ENCODE measurements at places on chromosomes 5 and 9.
A peak's percentile ranks its signal among the peaks of the same experiment; 100 is the strongest.

GRCh38 chr9:133532937-133533668 is 1.4 kb upstream of the ADAMTSL2 start:
- peak; percentile 72 for DNase-seq

GRCh38 chr9:89640361-89640760 is 35.5 kb downstream of the GADD45G start:
- no peak for DNase-seq

GRCh38 chr5:151146061-151146460 is 11.5 kb downstream of the ANXA6 start:
- no peak for DNase-seq

DNA sequence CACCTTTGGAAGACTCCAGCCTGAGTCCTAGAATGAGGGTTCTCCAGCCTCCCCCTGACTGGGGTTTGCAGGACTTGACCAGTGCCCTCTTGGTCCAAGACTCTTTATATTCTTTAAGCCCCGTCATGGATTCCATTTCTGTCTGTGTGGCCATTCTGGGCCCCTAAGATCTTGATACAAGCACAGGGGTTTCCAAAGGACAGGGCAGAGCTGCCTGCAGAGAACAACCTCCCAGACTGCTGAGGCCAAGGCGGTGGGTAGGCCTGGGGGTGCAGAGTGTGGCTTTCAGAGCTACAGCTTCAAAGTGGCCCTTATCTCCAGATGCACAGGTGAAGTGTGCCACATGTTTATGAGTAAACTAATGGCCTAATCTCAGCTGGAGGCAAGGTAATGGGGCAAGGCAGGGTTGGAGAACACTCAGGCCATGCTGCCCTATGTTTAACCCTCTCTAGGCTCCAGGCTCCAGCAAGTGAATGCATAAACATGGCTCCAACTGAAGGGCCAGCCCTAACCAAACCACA is 32.1 kb downstream of the FOXI1 start:
- no peak for DNase-seq

DNA sequence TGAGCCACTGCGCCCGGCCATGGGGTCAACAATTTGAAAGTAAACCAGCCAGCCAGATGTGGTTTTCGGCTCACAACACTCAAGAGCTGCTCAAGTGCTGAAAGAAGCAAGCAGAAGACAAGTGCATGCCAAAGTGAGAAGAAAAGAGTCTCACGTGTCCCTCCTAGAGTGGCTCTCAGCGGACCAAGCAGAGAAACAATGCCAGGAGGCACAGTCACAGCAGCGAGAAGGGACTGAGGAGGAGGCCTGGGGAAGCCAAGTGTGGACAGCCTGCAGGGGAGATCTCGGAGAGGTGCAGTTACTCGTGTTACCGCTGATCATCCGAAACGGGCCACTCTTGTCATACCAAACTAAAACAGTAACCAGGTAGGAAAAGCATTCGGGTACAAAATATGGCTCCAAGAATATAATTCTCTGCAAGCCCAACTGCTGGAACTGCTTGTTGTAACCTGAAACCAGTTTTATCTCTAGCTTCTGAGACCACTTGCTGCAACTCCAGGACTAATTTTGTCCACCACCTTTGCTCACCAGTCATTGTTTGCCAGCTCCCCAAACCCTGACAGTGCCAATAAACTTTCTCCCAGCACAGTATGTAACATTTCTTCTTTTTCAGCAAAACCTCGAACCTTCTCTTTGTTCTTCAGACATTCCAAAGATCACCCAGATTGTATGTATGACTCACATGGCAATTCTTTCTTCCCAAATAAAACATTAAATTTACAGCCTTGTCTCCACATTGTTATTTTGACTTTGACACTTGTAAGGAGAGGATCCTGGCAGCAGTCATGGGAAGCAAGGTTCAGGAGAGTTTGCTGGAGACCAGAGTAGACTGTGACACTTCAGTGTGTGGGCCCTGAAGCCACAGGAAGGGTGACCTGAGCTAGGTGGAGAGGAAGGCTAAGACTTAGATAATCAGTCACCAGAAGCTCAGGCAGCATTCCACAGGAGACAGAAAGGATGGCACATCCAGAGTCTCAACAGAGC is 6.3 kb downstream of the SLC35D2 start:
- no peak for DNase-seq

DNA sequence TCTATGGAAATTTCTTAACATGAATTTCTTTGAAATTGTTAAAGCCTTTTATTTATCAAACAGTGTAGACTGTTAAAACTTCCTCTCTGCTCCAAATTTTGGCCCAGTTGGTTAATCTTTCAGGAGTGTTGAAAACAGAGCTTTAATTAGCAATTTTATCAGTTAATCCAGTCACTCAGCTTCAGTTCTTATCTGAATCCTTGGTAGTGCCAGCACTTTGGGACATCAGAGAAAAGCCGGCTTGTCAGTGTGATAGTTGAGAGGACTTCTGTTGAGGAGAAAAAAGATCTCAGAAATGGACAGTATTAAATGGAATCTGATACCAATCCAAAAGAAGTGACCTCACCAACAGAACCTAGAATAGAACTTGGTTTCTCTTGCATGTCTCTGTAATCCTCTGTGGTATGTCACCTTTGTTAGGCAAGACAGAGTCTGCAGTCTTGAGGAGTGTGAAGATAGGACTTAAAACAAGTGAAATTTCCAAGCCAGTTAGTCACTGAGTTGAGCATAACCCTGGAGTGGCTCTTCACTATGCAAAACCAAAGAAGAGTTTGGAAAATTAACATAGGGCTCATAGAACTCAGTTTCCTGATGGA is 251.8 kb downstream of the NNT start:
- no peak for DNase-seq

GRCh38 chr9:3830291-3830690 is 304.5 kb upstream of the RFX3 start:
- DNase-seq = no peak

- DNase-seq = peak; percentile 19
Observed at GRCh38 chr5:152542741-152543140, 137.7 kb upstream of the NMUR2 start.

- DNase-seq = no peak
Observed at GRCh38 chr9:16175461-16175860, 622.6 kb downstream of the CCDC171 start.

GRCh38 chr9:128528445-128529160 is 23.8 kb upstream of the SPTAN1 start:
- no peak for DNase-seq

DNA sequence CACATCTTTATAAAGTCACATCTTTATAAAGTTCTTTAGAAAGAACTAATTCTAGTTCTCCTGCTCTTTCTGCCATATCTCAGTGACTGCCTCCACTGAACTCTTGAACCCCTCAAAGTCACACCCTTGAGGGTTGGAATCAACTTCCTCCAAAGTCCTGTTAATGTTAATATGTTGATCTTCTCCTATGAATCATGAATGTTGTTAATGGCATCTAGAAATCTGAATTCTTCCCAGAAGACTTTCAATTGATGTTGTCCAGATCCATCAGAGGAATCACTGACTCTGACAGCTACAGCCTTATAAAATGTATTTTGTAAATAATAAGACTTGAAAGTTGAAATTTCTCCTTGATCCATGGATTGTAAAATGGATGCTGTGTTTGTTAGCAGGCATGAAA is 213.4 kb downstream of the COX7C start:
- DNase-seq = no peak

GRCh38 chr9:89815903-89816573 is 211.2 kb downstream of the GADD45G start:
- no peak for DNase-seq

GRCh38 chr5:93790401-93790800 is 49.0 kb upstream of the POU5F2 start:
- DNase-seq = peak; percentile 12

DNA sequence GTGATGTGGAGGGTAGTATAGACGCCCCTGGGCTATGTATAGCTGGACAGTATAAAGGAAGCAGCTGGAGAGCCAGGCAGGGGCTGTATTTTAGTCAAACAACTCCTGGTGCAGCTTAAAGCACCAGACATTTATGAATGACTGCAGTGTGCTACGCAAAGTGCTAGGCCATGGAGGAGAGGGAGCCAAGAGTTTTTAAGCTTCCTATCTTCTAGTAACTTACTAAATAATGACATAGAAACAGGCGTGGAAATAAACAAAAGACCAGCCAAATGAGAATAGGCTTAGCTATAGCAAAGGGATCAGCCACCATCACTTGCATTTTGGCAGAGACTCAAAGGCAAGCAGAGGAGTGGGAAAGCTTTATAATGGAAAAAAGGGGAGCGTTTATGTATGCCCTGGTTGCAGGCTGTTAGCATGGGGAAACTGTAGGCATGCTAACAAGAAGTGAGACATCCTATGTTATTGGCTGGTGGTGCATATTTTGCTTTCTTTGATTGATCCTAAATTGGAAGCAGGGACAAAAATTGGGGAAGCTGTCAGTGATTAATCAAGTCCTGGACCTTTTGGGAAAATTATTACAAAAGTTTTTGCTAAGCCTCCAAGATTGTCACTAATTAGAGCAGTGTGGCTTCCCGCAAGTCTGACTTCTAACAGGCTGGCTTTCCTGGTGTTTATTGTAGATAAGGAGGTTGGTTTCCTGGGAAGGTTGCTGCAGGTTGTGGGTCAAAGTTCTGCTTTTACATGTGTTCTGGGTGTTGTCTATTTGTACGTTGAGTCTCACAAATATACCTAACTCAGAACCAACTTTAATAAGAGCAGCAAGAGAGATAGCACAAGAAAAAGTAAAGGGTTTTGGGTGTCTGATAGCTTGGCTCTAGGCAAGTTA is 46.6 kb downstream of the RAB3C start:
- no peak for DNase-seq

DNA sequence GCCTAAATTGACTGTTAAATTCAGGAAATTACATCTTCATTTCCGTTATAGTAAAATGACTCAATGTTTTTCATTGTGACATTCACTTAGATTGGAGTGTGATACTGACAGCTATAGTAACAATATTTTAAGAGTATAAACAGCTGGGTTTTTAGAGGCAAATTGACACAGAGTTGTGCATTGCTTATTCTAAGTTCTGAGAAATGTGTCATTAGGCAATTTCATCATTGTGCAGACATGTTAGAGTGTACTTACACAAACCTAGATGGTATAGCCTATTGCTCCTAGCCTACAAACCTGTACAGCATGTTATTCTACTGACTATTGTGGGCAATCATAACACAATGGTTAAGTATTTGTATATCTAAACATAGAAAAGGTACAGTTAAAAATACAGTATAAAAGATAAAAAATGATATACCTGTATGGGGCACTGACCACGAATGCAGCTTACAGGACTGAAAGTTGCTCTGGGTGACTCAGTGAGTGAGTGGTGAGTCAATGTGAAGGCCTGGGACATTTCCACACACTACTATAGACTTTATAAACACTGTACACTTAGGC is 132.7 kb downstream of the PDE4D start:
- peak; percentile 26 for DNase-seq

DNA sequence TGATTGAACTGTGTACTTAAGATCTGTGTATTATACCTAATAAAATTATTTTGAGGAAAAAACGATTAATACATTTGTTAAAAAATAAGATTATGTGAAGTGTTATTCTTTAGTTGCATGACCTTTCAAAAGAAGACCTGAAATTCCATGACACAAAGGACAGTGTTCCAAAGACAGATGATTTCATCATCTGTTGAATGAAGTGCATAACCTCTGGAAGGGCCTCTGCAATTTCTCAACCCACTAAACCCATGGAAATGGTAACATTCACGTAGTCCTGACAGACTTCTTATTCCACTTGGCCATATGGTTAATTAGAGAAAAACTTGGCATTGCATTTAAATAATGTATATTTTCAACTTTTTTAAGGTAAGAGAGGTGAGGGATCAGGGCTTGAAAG is 167.2 kb upstream of the CTNND2 start:
- DNase-seq = no peak

GRCh38 chr9:7125231-7125630 is 367.5 kb downstream of the KDM4C start:
- no peak for DNase-seq

DNA sequence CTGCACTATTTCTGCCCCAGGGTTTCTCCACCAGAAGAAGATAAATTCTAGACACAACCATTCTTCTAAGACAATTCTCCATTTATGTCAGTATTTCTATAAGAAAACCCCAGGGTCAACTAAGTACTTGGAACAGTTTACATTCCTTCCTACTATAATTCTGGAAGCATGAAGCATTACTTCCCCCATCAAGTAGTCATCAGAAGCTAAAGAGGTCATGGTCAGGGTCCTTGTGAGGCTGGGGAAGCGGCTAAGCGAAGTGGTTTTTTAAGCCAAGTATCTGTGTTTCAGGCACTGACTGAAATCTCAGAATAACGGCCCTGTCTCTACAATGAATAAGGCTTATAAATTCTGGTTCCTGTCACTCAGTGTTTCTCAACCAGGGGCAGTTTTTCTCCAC is 197.8 kb downstream of the GLIS3 start:
- DNase-seq = no peak

DNA sequence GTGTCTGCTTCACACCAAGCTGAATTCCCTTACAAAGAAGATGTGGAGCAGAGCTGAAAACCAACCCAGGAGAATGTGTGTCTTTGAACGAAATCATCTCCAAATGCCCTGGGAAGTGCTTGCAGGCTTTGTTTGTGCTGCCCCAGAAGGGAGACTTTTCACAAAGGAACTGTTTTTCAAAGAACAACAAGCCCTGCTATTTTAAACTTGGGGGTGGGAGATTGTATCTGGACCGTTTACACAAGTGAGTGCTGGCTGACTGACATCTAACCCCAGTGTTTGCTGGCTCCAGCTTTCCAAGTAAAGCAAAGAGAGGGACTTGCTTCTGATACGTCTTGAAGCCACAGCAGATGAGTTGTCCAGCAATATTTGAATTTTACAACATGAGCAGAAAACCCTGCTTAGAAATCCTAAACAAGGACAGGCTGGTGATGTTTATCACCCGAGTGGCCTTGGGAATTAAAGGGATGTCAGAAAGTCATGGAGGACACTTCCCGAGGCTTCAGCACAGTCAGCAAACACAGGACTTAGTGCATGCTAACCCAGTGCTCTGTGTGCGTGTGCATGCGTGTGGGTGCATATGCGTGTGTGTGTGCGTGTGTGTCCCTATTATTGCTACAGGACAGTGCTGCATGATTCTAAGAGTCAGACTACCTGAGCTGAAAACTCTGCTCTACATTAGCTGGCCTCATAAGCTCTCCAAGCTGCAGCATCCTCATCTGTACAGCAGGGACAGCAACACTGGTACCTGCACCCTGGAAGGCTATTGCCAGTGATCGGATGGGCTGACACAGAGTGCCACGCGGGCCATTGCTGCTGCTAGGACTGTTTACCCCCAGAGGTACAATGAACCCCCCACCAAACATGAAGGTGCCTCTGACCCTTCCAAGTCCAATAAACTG is 1.4 kb downstream of the ADAMTS12 start:
- DNase-seq = no peak

DNA sequence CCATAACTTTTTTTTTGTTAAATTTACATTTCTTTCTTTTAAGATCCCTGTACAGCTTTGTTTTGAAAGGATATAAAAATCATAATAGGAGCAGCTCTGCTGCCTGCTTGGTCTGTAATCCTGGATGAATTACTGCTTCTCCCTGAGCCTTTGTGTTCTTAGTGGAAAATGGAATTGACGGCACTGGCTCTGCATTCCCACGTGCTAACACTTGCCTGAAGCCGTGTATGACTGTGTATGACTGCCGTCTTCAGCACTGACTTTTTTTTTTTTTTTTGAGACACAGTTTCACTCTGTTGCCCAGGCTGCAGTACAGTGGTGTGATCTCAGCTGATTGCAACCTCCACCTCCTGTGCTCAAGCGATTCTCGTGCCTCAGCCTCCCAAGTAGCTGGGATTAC is 4.8 kb downstream of the THG1L start:
- no peak for DNase-seq

- peak; percentile 70 for DNase-seq
Observed at GRCh38 chr9:112971415-112971814, 40.6 kb downstream of the ZNF883 start.

- no peak for DNase-seq
Observed at GRCh38 chr5:180373454-180373853, 20.3 kb upstream of the GFPT2 start.

- DNase-seq = no peak
Observed at GRCh38 chr5:33582417-33582816, 141.7 kb downstream of the TARS1 start.
